Bronchus fibroblast of lung (primary cell): ENCODE measurements at places on chromosomes 5 and 9. TPM values are rescaled to one million over a fixed set of nuclear protein-coding genes. Genes with fewer than 3 reads are reported as not detected.

The EPB41L4A gene
- under 0.01 and 0.17 TPM in 2 replicates for total RNA-seq

The ATOSB gene
- total RNA-seq: 11.3 and 15.8 TPM in 2 replicates

The FAM78A gene
- total RNA-seq: under 0.01 and 0.30 TPM in 2 replicates

The IFNW1 gene
- not detected in 2 replicates for total RNA-seq

The IFNA2 gene
- total RNA-seq: not detected in 2 replicates

The SPRY4 gene
- total RNA-seq: 8.9 and 10.1 TPM in 2 replicates

The FOXD4L3 gene
- total RNA-seq: not detected in 2 replicates

The HDAC3 gene
- 42.2 and 45.4 TPM in 2 replicates for total RNA-seq

The TAF11L10 gene
- total RNA-seq: not detected in 2 replicates

The OR1Q1 gene
- total RNA-seq: not detected in 2 replicates

The IL6ST gene
- 148 and 170 TPM in 2 replicates for total RNA-seq

The CER1 gene
- total RNA-seq: not detected in 2 replicates

The TLX3 gene
- not detected in 2 replicates for total RNA-seq
